ENCODE measurements at places on chromosomes 1 and 21.

DNA sequence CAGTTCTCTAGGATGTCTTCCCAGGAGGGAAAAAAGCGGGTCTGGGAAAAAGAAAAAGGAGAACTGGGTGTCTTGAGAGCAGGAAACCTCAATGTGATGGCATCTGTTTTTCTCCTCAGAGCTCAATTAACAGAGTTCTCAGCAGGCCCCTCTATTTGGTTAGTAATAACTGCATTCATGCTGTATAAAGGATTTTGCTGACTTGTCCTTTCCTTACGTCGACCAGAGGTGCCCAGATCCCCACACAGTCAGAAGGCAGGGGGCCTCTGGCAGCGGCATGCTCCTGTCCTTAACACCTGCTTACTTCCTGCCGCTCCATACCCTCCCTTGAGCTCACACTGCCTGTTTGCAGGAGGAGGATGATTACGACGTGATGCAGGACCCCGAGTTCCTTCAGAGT lies 12.3 kb downstream of the PSMD4 start:
- no peak for DNase-seq

DNA sequence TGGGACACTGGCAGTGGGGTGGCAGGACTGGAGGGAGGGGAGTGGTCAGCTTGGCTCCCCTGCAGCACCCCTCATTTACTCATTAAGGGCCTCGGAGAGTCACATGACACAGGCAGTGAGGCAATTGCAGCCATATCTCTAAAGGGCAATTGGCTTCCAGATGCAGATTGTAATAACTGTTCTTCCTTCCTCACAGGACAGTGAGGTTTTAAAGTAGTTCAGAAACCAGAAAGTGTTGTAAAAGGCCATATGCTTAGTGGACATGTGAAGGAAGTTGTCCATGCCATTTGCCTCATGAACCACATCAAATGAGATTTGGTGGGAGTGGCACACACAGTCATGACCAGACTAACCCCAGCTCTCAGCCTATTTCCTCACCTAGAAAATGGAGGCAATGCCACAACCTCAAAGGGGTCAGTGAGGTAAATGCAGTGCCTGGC lies 11.1 kb downstream of the MTX1 start:
- no peak for DNase-seq

DNA sequence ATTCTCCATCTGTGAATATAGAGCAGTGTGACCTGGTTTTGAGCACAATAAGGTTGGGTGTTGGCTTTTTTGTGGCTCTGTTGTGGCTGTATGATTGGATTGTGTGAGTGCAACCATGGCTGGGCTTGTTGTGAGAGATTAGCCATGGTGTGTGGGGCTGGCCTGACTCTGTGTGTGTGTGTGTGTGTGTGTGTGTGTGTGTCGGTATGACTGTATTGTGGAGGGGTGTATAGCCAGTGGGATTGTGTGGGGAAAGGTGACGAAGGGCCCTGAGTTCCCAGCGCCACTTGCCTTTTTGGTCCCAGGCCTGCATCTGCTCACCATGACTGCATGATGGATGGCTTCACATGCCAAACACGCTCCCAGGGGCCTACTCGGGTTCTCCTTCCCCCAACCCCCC lies 5.9 kb upstream of the SLC6A9 start:
- DNase-seq: no peak

- no peak for DNase-seq
These were observed 880.2 kb downstream of the LTN1 start for GRCh38 chr21:28112511-28112910.

DNA sequence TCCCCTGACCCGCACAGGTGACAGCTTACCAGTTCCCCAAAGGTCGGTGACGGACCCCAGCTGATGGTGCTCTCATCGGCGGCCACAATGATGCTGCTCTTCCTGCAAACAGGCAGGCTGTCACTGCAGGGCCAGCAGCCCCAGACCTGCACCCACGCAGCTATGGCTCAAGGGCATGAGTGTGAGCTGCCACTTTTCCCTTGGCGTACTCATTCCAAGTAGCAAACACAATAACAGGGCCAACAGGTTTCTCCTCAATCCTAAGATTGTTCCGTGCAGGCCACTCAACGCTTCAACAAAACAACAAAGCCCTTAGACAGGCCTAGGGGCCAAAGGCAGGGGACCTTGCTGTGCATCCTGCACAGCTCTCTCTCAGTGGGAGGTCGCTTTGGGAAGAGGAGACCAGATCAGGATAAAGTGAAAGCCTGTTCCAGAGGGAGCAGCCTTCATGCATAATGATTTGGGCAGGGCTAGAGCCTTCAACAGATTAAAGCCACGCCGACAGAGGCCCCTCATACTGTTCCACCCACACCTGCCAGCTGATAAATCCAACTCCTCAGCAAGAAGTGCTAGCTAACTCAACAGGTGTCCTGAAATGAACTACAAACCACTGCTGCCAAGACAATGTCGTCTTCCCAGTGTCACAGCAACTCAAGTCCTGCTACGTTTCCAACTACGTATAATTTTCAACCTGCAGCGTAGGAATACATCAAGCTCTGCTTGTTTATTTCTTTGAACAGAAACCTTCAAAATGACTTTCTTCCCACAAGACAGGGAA lies 27.2 kb downstream of the RCC2 start:
- no peak for DNase-seq

DNA sequence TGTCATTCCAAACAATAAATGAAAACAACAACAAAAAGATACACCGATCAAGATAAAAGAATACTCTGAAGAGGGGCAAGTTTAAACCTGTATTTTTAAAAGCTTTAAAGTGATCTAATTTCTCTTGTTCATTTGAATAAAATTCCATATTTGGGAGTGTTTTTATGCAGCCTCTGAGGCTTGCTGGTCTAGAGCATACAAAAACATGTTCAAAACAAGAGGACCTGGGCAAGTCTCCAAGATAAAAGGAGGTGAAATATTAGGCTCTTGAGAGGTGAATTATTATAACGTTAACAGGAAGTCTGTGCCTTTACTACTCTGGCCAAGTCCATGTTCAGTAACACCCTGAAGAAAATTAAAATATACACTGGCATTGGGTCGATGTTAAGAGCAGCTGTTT lies 20.1 kb downstream of the URB1 start:
- no peak for DNase-seq

DNA sequence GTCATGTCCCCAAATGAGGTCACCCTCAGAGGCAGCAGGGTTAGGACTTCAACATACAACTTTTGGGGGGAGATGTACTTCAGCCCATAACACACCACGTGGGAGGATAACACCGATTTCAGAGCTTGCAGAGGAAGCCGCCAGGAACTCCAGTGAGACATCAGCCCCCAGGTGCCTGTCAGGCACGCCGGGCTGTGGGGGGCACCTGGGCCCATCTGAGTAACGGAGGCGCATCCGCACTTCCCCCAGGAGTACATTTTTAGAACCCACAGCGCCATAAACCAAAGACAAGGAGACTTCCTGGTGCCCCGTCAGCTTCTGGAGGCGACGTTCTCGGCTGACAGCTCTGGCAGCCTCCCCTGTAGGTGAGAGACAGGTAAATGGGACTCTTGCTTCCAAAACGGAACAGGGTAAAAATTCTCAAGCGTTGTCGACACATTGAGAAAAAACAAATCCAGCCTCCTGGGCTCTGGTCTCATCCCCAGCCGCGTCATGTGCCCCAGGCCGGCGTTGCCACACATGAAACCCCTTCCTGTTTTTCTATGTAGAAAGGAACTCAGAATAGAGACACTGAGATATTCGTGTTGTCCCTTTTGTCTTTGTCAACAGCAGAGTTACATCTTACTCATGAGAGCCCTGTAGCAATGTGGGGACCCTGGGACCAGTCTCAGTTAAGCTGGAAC lies 93.3 kb downstream of the PDE9A start:
- no peak for DNase-seq

GRCh38 chr1:192958871-192959270 lies 100.3 kb downstream of the UCHL5 start:
- no peak for DNase-seq

- DNase-seq: no peak
These were observed 498.1 kb downstream of the LMO4 start for GRCh38 chr1:87826681-87827251.

DNA sequence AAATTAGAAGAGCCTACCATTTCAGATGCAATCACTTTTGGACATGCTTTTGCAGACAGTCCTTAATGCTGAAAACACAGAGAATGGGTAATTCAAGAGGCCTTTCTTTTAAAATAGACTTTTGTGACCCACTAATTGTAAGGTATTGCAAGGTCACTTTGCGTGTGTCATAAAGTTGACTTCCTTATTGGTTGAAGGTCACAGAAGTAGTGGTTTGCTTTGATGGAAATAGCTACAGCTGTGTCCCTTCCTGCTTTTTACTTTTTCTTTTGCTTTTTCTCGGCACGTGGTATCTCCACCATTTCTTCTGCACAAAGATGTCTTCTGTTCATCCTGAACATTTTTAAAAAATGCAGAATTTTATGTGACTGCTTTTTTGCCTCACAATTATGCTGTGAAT lies 146.8 kb downstream of the DYRK1A start:
- DNase-seq: no peak

GRCh38 chr1:58528518-58528917 lies 18.0 kb downstream of the OMA1 start:
- no peak for DNase-seq

GRCh38 chr1:223189903-223190724 lies 47.1 kb upstream of the TLR5 start:
- no peak for DNase-seq

- no peak for DNase-seq
These were observed 208.8 kb upstream of the USP25 start for GRCh38 chr21:15520811-15521643.

DNA sequence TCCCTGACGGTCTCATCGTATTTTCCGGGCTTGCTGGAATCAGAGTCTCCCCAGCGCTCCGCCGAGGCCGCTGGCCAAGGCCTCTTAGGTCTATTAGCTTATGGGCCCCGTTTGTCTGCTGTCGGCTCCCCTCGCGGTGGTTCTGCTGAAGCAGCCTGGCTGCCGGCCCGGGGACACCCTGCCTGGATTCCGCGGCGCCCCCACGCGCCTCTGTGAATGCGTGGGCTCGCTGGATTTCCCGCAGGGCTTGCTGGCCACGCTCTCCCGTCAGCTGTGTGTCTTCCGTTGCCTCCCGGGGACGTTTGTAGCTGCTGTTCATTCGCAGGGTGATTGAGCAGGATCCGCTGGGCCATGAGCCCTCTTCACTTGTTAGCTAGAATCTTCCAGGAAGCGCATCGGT lies 8.4 kb downstream of the LRRC3 start:
- DNase-seq: no peak

- DNase-seq: no peak
These were observed at the start of gene MR1 for GRCh38 chr1:181033799-181034451. TSS of gene MR1 (plus strand) at chr1:181033983. CDS start at chr1:181034008, 25 bp downstream.

DNA sequence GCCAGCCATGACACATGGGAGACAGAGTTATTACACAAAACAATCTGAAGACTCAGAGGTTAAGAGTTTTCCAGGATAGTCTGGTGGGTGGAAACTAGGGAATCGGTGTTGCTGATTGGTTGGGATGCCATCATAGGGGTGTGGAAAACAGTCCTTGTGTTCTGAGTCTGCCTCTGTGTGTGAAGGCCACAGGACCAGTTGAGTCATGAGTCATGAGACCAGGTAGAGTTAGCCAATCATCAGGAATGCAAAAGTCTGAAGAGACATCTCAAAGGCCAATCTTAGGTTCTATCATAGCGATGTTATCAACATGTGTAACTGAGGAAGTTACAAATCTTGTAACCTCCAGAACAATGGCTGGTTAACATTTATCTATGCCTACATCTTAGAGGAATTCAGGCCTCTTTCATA lies 49.7 kb upstream of the NEK7 start:
- no peak for DNase-seq

DNA sequence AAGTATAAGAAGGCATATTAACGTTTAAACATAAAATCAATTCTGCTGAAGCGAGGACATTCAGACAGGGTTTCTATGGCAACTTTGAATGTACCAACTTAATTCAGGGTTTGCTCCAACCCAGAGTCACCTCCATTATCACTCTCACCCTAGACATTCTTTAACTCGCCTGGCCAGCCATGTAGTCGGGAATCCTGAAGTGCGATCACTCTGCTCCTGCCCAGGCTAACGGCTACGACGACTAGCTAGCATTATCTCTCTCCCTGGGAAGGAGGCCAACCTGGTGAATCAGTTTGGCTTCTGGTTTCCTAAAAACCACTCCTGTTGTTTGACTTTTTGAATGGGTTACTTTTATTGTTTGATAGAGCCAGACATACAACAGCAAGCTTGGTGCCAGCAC lies 38.9 kb upstream of the ZBTB18 start:
- DNase-seq: no peak

DNA sequence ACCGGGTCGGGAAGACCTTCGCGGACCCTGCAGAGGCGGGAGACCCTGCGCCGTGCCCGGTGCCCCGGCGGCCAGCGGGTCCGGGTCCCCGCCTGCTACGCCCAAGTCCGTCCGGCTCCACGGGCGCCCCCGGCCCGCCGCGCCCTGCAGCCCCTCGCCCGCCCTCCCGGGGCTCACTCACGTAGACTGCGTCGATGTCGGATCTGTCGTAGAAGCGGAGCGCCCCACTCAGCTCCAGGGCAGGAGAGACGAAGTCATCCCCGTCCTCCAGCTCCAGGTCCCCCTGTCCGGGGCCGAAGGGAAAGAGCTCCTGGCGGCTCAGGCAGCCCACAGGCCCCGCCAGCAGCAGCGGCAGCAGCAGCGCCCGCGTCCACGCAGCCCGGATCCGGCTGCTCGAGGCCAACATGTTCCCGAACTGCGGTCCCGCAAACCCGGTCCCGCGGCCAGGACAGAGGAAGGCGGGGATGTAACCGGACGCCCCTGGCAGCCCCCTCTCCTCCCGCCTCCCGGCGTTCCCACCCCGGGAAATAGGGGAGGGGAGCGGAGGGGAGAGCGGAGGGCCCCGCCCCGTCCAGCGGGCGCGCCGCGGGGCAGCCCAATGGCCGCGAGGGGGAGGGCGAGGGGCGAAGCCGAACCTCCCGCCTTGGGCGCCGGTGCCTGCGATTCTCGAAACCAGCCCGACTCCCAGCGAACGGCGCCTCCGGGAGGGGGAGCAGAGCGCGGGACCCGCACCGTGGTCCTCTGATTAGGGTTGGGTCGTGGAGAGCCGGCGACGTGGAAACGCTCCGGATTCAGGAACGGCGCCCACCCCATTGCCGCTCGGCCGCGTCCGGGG lies at the start of gene NID1:
Gene NID1, minus strand, starts transcription at position 417 of the 835 bp plus-strand sequence. Its CDS starts 11 bp downstream, at position 406.
- DNase-seq: no peak

- no peak for DNase-seq
These were observed 9.0 kb upstream of the RNF186 start for GRCh38 chr1:19824036-19824435.

All from activated naive CD4-positive, alpha-beta T cell (primary cell).